Testis (tissue), 5 donors: ENCODE measurements at places on chromosomes 2 and 18.
A peak's percentile ranks its signal among the peaks of the same experiment; 100 is the strongest.

GRCh38 chr2:183671233-183671632 lies 547.0 kb downstream of the NUP35 start:
- DNase-seq: no peak

GRCh38 chr18:63082366-63083019 lies 237.1 kb downstream of the BCL2 start:
- DNase-seq: no peak

DNA sequence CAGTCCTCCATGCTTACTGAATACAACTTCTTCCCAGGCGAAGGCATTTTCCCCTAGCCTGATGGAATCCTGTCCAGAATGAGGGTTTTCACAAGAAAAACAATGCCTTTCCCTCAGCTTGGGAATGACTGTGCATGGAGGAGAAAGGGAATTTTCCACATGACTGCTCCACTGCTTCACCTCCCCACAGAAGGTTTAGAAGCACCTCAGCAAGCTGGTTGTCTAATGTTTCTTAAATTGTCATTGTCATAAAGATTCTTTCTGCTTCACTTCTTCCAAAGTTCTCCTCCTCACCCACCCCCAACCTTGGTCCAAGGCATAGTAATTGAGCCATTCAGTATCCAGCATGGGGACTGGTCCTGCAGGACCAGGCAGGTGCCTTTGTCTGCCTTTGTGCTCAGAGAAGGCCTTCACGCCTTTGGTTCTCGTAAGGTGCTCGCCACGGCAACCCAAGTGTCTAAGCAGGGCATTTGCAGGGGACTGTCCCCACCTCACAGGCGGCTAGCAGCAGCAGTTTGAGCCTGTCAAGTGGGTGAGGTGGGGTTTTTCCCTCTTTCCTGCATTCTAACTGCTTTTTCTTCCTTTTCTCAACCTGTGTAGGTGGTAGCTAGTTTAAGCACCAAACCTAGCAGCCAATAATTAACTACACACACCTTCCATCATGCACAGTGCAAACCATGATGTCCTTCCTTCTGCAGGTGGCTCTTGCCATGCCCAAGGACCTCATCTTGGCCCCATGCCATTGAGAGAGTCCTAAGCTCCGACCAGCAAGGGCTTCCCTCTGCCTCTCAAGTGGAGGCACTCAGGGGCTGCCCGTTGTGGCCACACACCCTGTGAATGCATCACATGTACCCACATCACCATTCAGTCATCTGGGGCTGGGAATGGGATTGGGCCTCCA lies 65.7 kb upstream of the BCL2L11 start:
- DNase-seq: no peak

GRCh38 chr2:728165-728564 lies 51.0 kb upstream of the TMEM18 start:
- no peak for DNase-seq

DNA sequence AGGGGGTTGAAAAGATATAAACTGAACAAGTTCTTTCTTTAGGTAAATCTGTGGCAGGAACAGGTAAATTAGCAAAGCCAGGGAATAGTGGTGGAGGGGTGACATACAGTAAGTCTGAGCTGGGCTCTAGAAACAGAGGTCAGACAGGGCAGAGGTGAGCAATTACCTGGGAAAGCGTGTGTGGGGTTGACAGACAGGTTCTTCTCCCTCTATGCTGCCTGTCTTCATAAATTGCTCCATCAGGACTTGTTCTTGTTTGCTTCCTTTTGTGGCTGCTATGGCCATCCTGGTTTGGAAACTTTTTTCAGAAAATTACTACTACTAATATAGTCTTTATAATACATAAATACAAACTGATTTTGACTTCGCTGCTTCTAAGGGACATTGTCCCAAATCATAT lies 3.4 kb upstream of the ANKRD12 start:
- DNase-seq: no peak

DNA sequence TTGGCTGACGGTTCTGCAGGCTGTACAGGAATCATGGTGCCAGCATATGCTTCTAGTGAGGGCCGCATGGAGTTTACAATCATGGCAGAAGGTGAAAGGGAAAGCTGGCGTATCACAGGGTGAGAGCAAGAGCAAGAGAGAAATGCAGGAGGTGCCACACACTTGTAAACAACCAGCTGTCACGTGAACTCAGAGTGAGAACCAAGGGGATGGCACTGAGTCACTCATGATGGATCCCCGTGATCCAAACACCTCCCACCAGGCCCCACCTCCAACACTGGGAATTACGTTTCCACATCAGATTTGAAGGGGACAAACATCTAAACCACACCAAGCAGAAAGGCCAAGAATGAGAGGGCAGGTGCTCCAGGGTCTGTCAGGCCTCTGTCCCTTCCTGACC lies 185.0 kb upstream of the PID1 start:
- no peak for DNase-seq

- DNase-seq: peak; percentile 79
Measured at GRCh38 chr2:84924173-84925106, 19.0 kb downstream of the TMSB10 start.

- no peak for DNase-seq
Measured at GRCh38 chr2:145114726-145115125, 594.8 kb upstream of the ZEB2 start.

DNA sequence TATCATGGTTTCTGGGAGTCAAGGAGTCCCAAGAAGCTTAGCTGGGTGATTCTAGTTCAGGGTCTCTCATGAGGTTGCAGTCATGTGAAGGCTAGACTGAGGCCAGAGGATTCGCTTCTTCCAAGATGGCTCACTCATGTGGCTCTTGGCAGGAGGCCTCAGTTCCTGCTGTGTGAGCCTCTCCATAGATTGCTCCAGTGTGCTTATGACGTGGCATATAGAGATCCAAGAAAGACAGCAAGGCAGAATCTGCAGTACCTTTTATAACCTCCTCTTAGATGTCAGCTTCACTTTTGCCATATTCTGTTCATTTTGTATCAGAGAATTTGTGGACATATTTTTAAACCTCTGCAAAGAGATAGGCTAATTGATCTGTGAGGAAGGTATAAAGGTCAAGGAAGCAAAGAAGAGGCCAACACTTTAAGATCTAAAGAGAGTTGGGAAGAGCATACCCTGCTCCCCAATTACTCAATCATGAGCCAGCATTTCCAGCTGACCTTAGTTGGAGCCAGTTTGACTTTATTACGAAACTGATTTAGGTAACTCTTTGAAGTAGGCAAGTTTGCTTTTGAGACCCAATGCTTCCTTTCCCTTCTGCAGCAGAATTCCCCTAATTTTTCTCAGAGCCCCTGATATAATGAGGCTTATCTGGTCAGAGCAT lies 134.7 kb downstream of the EML6 start:
- DNase-seq: no peak

GRCh38 chr2:204507636-204508035 lies 37.6 kb upstream of the PARD3B start:
- DNase-seq: no peak

DNA sequence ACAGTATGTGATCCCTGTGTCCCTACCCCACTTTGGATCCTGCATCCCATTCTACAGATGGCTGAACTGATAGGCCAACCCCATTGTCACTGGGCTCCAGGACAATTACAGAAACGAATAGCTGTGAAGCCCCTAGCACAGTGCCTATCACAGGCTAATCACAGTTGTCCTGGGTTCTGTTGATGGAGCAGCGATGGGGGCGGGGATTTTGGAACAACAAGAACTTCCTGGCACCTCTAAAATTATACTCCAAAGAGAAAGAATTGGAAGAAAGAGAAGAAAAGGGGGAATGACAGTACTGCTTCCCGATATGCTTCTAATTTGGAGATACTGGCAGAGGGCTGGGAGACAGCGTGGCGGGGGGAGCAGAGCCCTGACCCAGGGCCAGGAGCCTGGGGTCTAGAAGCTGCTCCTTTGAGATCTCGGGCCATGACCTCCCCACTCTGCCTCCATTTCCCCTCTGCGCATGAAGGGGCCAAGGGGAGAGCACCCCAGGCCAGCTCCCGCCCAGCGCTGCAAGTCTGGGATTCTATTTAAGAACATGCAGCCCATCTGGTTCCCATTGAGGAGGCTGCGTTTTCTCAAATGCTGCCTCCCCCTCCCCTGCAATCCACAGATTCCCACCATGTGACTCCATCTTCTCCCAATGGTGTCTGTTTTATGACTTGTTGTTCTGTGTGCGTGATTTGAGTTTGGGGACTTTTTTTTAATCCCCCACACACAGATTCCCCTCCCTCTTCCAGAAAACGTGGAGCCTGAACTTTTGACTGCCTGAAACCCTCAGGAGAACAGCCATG lies 202.7 kb downstream of the CYP26B1 start:
- DNase-seq: no peak
